NCI-H2029 treated with DMSO at 0.1 percent for 48 hours (cell line): ENCODE measurements at places on chromosomes 3 and 15.

DNA sequence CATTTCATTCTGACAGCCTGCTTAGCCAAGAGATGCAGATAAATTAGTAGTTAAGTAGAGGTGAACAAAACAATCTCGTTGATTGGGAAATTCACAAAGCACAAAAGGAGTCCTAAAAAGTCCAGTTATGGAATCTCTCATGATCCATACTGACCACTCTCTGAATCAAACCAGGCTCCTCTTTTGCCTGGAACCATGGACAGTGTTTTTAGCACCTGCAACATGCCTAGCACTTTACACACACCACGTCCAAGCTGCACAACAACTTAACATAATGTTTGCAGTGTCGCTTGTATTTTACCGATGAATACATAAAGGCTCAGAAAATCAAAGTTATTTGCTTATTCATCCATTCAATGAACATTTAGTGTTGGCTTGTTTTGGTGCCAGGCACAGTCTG, 101.8 kb upstream of the ST8SIA2 start:
- no peak for DNase-seq

- DNase-seq = no peak
These were observed 142.6 kb upstream of the THBS1 start for GRCh38 chr15:39438260-39438659.

GRCh38 chr3:195810455-195810845, 1.3 kb downstream of the MUC4 start:
- no peak for DNase-seq

DNA sequence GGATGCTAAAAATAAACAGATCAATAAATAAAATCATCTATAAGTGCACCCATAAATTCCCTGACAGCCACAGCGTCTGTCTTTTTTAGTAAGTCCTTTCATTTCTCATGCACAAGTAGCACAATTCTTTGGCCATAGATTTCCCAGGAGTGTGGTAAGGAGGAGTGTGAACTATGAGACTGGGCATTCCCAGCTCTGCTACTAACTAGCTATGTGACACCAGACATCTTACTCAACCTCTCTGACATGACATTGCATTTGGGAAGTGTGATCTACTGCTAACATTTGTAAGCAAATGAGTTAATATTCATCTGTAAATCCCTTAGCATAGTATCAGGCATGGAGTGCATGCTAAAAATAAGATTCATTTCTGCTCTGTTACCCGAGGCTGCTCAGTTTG, 301.7 kb downstream of the NTRK3 start:
- no peak for DNase-seq
